ENCODE measurements at places on chromosomes 12 and 14.
A peak's percentile ranks its signal among the peaks of the same experiment; 100 is the strongest.

GRCh38 chr14:105206873-105207272, 25.8 kb upstream of the NUDT14 start:
- no peak for DNase-seq

DNA sequence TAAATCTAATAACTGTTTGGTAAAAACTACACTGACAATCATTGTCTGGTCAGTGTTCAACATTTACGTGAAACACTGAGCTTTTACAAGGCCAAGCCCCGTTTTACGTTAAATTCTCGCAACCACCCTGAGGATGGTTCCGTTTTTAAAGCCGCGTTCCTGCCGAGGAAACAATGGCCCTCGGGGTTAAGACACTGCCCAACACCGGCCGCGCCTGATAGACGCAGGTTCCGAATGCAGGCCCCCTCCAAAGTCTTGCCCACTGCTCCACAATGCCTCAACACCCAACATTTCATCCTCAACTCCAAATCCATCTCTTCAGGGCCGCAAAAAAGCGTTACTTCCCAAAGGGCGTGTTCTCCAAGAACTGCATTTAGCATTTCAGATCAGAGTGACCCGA, 953 bp upstream of the SNRPF start:
- DNase-seq, result no peak

DNA sequence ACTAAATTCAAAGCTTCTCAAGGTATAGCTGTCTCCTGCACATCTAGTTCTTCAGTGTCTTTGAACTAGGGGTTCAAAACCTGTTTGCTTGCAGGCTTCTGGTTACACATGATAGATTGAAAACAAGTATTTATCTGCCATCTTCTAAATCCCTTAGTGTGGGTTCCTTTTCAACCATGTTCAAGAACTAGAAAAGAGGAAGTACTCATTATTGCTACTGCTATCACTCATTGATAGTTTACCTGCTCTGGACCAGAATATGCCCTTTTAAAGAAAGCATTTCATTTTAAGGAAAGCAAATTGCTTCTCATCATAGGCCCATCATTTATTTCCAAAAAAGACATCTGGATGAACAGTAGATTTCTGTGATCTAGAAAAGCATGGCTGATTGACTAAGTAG, 37.1 kb upstream of the VSX2 start:
- no peak for DNase-seq

GRCh38 chr12:124489220-124489619, 78.2 kb downstream of the NCOR2 start:
- no peak for DNase-seq

- DNase-seq, result no peak
Observed at GRCh38 chr12:1201886-1202285, 210.9 kb downstream of the ERC1 start.

- DNase-seq, result no peak
Observed at GRCh38 chr12:13095266-13095995, 8.0 kb downstream of the GSG1 start.

DNA sequence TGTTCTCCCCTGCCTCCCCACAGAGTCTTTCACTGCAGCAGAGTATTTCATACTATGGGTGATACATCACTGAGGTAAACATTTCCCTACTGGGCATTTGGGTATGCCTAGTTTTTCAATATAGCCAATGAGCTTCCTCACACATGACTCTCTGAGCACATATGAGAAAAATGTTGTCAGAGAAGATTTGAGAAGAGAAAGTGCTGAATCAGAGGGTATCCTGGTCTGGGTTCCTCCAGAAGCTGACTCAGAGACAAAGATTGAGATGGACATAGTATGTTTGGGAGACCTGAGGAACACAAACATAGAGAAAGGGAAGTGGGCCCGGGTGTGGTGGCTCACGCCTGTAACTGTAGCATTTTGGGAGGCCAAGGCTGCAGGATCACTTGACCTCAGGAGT, 12.6 kb downstream of the SLC8B1 start:
- DNase-seq, result no peak

DNA sequence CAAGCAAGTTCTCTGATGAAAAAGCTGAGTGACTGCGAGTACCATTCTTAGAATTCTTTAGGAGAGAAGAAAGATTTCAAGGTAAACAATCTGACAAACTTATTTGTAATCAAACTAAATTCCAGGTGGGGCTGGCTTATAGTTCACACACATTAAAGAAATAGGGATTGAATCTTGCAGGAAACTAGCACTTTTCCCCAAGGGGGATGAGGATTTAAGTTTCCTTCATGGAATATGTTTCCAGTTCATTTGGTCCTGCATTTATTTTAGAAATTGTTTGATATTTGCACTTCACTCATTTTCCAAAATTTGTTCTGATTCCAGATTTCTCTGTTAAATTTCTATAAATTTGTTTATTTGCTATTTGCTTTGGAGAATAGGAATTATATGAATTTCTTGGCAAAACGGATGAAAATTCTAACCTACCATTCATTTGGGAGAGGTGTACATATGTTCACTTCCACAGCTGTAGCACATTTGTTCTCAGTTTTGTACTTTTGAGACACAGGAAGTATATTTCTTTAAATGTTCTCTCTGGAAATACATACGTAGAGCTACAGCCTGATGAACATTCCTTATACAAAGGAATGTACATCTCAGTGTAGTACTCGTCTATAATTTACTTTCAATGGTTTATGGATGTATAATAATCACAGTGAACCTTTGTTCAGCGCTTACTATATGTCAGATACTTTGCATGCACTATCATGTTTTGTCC, 145.5 kb downstream of the AKAP6 start:
- no peak for DNase-seq

DNA sequence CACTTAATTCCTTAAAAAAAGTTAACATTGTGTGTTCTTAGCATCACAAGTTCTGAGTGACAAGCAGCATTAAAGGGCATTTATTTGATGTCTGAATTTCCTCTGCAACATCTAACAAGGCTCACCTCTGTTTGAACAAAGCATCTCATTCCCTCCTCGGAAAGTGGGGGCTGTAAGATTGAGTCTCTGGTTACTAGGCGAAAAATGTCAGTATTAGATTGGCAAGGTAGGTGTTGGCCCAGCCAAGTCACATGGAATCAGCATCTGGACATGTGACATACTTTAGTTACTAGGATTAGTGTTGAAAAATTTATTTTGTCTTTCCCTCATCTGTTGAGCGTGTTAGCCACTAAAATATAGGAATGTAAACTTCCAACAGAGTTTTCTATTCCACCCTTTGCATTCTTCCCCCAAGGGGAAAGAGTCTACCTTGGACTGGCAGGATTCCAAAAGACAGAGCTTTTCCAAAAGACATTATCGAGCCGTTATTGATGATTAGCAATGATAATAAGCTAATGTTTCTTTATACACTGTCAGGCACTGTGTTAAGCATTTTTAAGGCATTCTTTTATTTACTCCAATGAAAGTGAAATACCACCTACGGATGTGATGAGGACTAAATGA, 194.9 kb upstream of the BTG1 start:
- DNase-seq, result no peak

DNA sequence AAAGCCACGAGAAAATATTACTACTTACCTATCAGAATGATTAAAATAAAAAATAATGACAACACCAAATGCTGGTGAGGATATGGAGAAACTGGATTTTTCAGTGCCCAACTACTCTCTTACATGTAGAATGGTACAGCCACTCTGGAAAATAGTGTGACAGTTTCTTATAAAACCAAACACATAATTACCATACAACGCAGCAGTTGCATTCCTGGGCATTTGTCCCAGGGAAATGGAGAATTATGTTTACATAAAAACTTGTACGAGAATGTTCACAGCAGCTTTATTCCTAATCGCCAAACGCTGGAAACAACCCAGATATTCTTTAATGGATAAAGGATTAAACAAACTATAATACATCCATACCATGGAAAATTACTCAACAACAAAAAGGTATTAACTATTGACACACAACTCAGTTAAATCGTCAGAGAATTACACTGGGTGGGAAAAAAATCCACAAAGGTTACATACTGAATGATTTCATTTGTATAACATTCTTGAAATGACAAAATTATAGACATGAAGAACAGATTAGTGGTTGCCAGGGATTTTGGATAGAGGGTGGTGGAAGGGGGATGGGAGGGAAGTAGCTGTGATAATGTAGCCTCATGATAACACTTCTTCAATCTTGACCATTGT, 35.4 kb downstream of the TAOK3 start:
- DNase-seq, result no peak

- DNase-seq, result no peak
Observed at GRCh38 chr14:38987781-38988180, 115.3 kb downstream of the SEC23A start.

GRCh38 chr14:35380794-35381193, 23.8 kb downstream of the NFKBIA start:
- no peak for DNase-seq

- no peak for DNase-seq
Observed at GRCh38 chr12:128009108-128009507, 257.9 kb upstream of the TMEM132C start.

DNA sequence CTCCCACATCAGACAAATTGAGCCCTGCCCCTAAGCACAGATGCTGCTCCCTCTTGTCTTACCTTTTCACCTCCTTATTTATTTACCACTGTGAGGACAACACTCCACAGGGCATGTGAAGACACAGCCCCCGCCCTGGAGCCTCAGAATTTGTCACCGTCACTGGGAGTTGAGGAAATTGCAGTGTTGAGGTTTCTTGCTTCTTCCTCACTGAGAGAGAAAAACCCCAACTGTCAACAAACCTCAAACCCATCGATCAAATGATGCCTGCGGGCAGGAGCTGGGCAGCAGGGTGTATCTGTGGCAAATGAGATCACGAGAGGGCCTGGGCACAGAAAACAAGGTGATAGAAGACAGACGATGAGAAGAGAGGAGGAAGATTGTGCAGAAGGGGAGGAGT, 30.5 kb upstream of the PLEKHG3 start:
- DNase-seq, result peak; percentile 18

- DNase-seq, result no peak
Observed at GRCh38 chr14:28770630-28771029, 4.0 kb downstream of the FOXG1 start.

DNA sequence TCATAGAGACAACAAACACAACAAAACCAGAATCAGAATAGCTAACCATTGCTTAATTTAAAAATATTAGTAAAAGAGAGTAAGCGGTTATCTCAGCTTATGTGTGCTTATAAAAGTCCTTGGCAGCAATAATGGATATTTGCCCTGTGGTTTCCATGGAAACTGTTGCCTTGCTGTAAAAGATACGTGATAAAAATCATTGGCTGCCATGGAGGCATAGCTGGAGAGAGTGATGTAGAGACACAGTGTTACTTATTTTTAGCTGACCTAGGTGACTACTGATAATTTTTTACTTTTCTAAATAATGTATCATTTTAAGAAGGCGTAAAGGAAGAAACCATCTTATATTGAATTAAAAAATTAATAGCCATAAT, 92.9 kb downstream of the ERC1 start:
- no peak for DNase-seq

- no peak for DNase-seq
Observed at GRCh38 chr14:28001002-28001401, 765.6 kb upstream of the FOXG1 start.

- no peak for DNase-seq
Observed at GRCh38 chr12:20822415-20822814, 11.9 kb downstream of the SLCO1B3 start.

GRCh38 chr14:50023671-50024490, 92.5 kb downstream of the VCPKMT start:
- no peak for DNase-seq

Measured in stimulated activated naive CD8-positive, alpha-beta T cell treated with anti-CD3 and anti-CD28 coated beads, Interleukin-15, Interleukin-2, amounts not matched to agents 100 U/mL and 50 U/mL, for 24 hours (primary cell).